H1 (cell line): ENCODE measurements at places on chromosomes 12 and 14.
A peak's percentile ranks its signal among the peaks of the same experiment; 100 is the strongest.

- DNase-seq = no peak
Observed at GRCh38 chr14:65321370-65321875, 91.1 kb upstream of the FUT8 start.

DNA sequence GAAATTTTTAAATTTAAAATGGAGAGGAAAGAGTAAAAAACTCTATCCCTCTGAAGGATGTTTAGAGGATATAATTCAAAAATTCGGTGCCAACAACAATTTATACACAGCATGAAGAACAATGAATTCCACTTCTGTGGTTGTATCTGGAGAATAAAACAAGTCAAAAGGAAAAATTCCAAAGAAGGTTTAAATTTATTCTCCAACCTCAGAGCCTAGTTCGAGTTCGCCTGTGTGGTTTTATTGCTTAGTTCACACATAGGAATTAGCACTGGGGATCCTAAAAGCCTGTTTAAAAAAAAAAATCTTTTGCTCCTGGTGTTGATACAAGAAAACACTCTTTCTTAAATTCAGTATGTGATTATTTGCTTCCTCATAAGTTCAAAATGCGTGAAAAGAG lies 79.2 kb downstream of the LLPH start:
- no peak for DNase-seq

DNA sequence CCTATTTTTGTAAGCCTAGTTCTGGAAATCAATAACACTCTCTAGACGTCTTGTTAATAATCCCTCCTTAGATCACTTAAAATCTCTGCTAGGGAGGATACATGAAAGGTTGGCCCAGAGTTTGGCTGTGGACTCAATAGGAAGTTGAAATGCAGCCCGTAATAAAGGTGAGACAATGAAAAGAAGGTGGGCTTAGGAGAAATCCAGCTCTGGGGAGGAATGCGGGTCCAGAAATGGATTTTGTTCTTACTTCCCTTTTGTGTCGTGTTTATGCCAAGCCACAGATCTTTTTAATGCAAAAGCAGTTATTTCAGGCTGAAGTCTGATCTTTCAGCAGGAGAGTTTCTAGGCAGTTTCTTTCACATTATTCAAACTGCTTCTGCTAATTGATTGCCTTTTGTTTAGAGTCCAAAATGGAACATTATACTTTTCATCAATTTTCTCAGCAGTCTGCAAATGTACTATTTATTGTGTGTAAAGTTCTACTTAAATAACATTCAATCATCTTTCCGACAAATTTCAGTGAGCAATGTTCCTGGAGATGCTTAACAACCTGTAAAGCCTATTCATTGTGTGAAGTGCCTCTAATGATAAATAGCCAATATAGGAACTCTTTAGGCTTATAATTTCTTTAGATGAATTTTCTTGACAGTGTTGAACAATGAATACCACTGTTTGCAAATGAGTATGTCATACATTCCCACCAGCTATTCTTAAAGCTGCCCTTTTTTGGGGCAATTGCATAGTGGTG lies 252.9 kb upstream of the KRR1 start:
- no peak for DNase-seq

- DNase-seq = no peak
Observed at GRCh38 chr14:104574978-104575583, 4.5 kb upstream of the C14orf180 start.

DNA sequence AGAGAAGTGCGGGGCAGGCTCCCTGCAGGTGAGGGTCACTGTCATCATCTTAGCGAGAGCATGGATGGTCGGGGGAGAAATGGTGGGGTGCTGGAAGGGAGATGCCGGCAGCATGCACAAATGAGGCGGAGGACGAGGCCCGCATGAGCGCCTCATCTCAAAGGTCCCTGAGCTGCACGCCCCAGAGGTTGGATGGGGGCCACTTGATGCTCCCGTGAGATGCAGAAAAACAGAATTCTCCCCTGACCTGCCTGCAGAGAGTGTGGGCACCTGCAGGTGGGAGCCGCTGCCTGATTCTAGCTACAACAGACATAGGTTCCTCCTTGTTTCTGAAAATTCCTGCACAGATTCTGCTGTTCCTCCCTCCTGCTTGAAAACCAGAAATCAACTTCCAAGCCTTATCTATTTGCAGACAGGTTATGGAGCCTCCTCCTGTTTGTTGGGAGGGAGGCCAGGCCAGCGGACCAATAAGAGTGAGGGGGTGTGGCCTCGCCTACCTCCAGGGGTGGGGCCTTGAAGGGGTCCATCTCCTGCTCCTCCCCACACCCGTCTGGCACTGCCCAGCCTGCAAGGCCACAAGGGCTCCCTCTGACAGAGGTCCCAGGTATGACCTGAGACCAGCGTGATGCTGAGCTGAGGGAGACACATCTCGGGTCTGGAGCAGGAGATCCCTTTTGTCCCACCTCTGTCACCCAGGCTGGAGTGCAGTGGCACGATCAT lies 67.2 kb downstream of the KDM2B start:
- peak; percentile 78 for DNase-seq

DNA sequence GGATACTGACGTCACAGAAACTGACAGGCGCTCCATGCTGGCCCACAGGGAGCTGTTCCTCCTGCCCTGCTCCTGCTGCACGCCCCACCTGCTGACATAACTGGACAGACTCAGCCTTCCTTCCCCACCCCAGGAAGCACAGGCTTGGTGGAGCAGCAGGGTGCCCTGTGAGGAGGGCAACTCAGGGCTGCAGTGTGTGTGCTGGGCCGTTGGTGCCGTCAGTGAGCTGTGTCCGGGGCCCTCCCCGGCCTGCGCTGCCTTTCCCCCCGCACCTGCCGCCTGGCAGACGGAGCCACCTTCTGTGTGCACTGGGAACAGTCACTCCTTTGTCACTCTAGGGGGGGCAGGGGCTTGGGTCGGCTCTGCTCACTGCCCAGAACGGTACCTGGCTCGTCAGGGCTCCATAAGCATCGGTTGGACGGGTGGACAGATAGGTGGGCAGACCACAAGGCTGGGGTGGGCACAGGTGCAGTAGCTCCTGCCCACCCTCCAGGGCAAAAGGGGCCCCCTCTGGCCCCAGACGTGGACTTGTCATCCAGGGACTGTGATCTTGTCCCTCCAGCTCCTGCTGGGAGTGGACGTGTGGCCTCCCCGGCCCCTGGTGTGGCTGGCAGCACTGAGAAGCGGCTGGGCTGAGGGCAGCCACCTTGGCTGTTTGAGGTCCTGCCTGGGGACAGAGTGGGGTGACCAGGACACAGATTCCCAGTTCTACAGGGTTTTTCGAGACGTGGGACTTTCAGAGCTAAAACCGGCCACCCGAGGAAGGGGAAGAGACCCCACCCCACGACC lies 32.8 kb downstream of the FBRSL1 start:
- DNase-seq = no peak

GRCh38 chr14:36452860-36453259 lies 67.2 kb downstream of the NKX2-1 start:
- DNase-seq = no peak

DNA sequence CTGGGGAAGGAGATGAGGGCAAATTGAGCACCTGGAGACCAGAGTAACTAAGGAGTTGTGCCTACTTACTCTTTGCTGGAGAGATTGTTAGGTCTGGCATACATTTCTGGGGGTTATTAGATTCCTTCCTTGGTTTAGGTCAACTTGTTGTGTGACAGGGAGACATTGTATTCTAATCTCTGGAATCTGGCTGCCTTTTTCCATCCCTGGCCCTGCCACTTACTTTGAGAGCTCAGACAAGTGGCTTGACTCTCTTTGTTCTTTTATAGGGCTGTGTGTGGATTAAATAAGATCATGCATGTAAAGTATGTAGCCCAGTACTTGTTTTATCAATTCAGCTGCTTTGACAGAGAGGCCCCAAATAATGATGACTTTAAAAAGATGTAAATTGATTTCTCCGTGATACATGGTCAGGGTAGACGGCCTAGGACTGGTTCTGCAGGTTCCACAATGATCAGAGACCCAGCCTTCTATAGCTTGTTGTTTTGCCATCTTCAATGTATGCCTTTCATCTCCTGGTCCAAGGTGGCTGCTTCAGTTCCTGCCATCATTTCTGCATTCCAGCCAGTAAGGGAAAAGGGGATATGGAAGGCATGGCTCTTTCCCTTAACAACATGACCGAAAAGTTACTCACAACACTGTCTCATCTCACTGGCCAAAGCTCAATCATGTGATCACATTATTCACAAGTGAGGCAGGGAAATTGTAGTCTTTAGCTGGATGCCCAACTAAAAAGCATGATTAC lies 72.6 kb downstream of the CHST11 start:
- DNase-seq = no peak

GRCh38 chr14:24465368-24465767 lies 22.8 kb upstream of the SDR39U1 start:
- DNase-seq = no peak

GRCh38 chr12:17342381-17342961 lies 736.5 kb upstream of the LMO3 start:
- no peak for DNase-seq

DNA sequence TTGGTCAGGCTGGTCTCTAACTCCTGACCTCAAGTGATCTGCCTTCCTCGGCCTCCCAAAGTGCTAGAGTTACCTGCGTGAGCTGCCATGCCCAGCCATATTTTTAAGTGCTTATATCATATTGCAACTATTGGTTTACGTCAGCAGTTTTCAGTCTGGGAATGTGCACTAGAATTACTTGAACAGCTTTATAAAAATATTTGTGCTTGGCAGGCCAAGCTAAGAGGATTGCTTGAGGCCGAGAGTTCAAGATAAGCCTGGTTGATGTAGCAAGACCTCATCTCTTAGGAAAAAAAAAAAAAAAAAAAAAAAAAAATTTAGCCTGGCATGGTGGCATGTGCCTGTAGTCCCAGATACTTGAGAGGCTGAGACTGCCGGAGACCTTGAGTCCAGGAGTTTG lies 17.1 kb downstream of the KIAA0586 start:
- DNase-seq = no peak

- no peak for DNase-seq
Observed at GRCh38 chr12:59847127-59847526, 251.3 kb downstream of the SLC16A7 start.

DNA sequence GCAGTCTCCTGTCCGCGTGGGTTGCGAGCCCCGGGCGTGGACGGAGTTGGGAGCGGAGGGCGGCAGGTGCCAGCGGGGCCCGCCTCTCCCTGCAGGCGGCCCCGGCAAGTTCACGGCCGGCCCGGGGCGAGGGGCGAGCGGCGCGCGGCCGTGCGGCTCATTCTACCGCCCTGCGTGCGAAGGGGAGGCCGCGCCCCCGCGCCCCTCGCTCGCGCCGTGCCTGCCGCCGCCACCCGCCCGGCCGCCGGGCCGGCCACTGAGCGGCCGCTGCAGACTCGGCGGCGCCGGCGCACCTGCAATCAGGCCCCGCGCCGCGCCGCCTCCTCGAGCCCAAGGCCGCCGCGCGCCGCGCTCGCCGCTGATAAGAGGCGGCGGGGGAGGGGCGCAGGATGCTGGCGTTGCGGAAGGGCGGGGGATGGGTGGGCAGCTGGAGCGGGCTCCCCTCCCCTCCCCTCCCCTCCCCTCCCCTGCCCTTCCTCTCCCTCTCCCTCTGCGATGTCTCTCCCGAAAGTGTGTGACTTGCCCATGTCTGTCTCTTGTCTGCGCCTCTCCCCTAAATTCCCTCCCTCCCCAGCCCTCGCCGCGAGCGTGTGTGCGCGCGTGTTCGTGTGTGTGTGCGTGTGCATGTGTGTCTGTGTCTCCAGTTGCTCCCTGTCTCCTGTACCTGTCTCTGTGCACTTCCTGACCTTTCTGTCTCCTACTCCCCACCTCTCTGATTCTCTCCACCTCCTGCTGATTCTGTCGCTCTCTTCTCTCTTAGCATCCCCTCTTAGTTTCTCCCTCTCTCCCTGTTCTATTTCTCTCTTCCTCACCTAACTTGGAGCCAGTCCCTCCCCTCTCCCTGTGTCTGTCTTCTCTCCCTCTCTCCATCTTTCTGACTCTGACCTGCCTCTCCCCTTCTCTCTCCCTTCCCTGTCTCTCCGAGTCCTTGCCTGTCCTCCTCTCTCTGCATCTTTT lies 768.1 kb upstream of the TBX3 start:
- DNase-seq = no peak

DNA sequence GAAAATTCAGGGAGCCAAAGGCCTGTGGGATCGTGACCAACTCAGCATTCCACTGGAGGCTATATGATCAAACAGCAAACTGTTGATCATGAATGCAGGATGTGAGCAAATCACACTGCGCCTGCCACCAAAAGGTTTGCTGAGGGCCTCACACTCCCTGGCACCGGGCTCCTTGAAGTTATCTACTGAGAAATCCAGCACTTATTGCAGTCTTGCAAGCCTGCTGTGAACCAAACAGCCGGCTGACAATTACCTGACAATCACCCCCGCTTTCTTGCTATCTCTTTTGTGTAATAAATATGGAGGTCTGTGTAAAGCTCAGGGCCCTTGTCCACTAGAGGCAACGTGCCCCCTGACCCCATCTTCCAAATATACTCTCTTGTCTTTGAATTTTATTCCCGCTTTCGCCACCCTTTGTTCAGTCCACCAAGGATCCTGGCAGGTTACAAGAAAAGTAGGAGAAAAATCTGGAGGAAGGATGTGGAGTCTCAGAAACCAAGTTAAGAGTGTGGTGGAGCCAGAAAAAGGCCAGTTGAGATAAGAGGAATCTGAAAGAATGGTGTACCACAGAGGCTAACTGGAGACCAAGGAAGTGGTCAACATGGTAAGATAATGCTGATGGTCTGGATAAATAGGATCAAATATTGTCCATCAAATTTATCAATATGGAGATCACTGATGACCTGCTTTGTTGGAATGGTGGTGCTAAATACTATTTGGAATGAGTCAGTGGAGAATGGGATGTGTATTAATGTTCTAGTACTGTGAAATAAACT lies 229.2 kb downstream of the ALX1 start:
- no peak for DNase-seq

- DNase-seq = peak; percentile 39
Observed at GRCh38 chr12:133129368-133130037, 571 bp downstream of the ZNF891 start.

DNA sequence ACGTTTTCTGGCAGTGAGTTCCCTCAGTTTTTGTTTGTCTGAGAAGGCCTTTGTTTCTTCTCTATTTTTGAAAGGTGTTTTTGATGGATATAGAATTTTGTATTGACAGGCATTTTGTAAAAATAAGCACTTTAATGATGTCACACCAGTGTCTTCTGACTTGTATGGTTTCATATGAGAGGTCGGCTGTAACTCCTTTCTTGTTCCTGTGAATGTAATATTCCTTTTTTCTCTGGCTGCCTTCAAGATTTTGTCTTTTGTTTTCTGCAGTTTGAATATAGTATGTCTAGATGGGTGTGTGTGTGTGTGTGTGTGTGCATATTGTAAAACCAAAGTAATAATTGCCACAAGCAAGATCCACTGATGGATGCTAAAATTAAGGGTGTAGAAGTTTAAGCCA lies 67.8 kb upstream of the PSMC1 start:
- DNase-seq = no peak

GRCh38 chr14:84520711-84521338 lies 1009.1 kb upstream of the FLRT2 start:
- no peak for DNase-seq

- no peak for DNase-seq
Observed at GRCh38 chr14:96745500-96746051, 51.6 kb upstream of the VRK1 start.

- DNase-seq = no peak
Observed at GRCh38 chr14:72528059-72528862, 365.6 kb downstream of the DPF3 start.

- no peak for DNase-seq
Observed at GRCh38 chr12:73656375-73656774, 881.3 kb upstream of the ATXN7L3B start.

GRCh38 chr12:50619610-50619958 lies 114.8 kb downstream of the DIP2B start:
- no peak for DNase-seq
